Right lung (tissue), 10 donors: ENCODE measurements at places on chromosomes 2 and 18. TPM values are rescaled to one million over a fixed set of nuclear protein-coding genes. Genes with fewer than 3 reads are reported as not detected.

GRCh38 chr2:66034467-66034866 is 400.5 kb upstream of the MEIS1 start:
- DNase-seq = no peak

DNA sequence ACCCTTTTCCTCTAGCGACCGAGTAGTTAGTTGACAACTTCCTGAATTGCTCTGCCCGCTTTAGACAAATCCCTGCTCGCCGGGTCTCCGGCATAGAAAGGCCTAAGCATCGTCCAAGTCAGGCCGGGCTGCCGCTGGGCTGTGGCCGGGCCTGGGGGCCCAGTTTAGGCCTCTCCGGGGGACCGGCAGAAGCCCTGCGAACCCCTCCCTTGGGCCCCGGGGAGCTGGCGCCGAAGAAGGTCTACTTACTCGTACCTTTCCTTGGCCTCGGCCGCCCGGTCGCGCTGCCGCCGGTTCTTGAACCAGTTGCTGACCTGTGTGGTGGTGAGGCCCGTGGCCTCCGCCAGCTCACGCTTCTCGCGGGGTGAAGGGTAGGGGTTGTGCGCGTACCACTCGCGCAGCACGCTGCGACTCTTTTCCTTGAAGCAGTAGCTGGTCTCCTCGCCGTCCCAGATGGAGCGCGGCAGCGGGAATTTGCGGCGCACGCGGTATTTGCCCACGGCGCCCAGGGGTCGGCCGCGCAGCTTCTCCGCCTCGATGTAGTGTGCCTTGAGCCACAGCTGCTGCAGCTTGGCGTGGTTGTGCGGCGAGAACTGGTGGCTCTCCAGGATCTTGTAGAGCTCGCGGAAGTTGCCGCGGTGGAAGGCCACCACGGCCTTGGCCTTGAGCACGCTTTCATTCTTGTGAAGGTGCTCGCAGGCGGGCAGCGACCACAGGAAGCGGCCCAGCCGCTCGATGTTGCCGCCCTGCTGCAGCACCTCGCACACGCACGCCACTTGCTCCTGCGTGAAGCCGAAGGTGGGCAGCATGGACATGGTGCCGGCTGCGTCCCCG is 739 bp downstream of the SIX2 start:
- no peak for DNase-seq

- no peak for DNase-seq
These were observed 29.0 kb downstream of the LINC00305 start for GRCh38 chr18:64119916-64120315.

- no peak for DNase-seq
These were observed 44.4 kb downstream of the CRACDL start for GRCh38 chr2:98891591-98891990.

DNA sequence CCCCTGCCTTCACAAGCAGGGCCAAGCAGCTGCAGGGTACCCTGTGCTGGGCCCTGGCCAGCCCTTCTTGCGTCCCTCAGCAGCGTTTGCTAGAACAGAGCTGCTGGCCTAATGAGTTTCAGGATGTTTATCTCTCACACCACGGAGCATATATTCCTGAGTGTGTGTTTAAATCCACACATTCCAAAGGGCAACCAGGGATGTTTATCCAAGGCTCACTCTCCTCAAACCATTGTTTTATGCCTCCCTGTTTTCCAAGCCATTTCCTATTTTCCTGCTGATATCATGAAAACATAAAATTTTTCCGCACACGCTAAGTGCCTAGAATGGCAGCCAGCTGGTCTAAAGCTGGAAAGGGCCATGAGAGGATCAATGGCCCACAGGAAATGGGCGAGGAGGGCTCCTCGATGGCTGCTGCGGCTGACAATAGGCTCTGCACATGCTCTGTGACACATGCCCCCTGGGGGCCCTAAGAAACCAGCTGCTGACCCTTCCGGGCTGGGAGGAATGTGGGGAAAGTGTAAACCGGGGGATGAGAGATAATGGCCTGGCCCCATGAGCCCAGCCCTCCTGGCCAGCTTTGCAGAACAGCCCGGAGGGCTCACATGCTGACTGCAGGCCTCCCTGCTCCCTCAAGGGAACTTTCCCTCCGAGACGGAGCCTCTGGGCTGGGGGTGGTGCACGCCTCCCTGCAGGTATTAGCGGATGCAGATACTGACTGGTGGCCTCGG is 194.0 kb downstream of the NDUFA10 start:
- DNase-seq = peak; percentile 75

DNA sequence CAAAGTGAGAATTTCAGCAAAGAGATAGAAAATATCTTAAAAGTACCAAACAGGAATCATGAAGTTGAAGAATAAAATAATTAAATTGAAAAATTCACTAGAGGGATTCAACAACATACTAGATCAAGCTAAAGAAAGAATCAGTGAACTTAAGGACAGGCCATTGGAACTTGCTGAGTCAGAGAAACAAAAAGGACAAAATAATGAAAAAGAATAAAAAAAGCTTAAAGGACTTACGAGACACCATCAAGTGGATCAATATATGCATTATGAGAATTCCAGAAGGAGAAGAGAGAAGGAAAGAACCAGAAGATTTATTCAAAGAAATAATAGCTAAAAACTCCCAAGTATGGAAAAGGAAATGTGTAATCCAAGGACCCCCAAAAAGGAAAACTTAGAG is 158.4 kb downstream of the SLC4A10 start:
- no peak for DNase-seq

DNA sequence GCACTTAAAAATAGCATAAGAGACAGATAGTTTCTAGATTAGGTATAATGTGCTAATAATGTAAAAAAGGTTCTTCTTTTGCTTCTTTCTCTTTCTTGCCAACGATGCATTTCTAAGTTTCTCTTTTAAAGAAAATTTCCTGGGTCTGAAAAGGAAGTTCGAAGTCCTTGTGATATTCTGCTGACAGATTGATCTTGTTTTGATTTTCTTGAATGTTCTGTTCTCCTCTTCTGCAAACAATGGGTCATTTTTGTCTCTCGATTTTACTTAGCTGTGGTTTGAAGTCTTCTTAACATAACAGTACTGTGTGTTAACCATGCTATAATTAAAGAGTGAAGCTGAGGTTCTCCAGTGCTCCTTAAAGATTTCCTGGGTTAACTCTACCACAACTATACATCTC is 61.1 kb upstream of the ACYP2 start:
- no peak for DNase-seq

DNA sequence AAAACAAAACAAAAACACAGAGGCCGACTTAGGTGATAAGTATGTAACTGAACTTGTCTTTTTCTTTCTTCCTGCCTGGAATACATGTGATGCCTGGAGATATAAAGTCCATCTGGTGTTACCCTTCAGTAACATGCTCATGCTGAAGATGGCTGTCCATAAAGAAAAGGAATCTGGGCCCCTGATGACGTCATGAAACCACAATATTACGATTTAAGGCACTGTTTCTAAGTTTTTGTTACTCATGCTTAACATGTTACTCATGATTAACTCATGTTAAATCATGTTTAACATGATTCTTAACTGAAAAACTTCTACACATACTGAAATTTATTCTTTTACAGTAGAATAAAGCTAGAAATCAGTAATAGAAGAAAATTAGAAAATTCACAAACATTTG is 49.0 kb downstream of the STRADB start:
- no peak for DNase-seq

DNA sequence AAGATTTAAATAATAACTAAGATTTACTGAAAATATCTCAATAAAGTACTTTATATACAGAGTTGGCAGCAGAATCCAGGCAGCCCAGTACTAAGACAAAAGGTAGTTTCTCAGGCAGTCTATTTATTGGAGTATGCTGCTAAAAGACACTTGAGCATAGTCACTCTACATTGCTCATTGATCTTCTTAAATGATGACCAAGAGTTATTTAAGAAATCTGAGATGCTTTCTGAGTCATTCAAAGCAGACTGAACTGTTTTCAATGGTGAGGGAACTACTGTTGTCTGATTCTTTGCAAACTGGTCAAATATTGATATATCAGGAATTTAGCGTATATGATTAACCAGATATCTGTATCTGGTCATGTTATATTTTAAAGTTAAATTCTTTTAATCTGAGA is 133.6 kb downstream of the PHLPP1 start:
- DNase-seq = no peak

- DNase-seq = no peak
These were observed 2.4 kb downstream of the CDK5R2 start for GRCh38 chr2:218961651-218962570.

- no peak for DNase-seq
These were observed 129.3 kb upstream of the TLK1 start for GRCh38 chr2:171289991-171290390.

DNA sequence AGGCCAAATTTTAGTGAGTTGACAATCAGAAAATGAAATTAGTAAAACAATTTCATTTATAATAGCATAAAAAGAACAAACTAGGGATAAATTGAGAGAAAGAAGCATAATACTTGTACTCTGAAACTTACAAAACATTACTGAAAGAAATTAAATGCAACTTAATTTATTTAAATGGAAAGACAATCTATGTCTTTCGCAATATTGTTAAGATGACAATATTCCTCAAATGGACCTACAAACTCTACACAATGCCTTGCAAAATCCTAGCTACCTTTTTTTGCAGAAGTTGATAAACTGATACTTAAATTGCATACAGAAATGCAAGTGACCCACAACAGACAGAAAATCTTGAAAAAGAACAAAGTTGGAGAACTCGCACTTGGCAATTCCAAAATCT is 9.1 kb downstream of the EPG5 start:
- no peak for DNase-seq

The SIX2 gene
- polyA plus RNA-seq = 0.35 TPM

The PPM1G gene
- 82.8 TPM for polyA plus RNA-seq

The TP53I3 gene
- 49.6 TPM for polyA plus RNA-seq

The SCYGR1 gene
- not detected for polyA plus RNA-seq

The MAT2A gene
- 274 TPM for polyA plus RNA-seq

The VWA3B gene
- polyA plus RNA-seq = 3.0 TPM

The CCDC85A gene
- polyA plus RNA-seq = 1.7 TPM

The CYRIA gene
- 14.8 TPM for polyA plus RNA-seq

The DSC2 gene
- polyA plus RNA-seq = 18.3 TPM

The DQX1 gene
- polyA plus RNA-seq = 1.1 TPM
